ENCODE measurements at places on chromosomes 12 and 14.

GRCh38 chr12:86799616-86800015 lies 543.4 kb upstream of the MGAT4C start:
- DNase-seq = no peak

GRCh38 chr12:101703487-101703886 lies 6.0 kb downstream of the CHPT1 start:
- no peak for DNase-seq

DNA sequence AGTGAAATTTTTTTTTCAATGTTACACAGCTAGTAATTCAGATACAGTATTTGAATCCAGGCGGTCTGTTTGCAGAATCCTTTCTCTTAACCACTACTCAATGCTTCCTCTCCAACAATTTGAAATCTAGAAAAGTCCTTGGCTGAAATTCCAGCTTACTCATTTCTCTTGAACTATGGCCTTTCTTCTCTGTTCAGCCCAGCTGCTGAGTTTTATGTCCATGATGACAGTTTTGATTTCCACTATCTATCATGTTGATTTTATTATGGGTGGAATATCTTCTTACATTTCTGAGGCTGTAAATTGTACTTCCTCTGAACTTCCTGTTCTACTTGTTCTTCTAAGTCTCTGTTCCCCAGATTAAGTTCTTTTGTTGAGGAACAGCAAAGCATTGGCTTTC lies 315.3 kb downstream of the DIO2 start:
- peak; percentile 18 for DNase-seq

DNA sequence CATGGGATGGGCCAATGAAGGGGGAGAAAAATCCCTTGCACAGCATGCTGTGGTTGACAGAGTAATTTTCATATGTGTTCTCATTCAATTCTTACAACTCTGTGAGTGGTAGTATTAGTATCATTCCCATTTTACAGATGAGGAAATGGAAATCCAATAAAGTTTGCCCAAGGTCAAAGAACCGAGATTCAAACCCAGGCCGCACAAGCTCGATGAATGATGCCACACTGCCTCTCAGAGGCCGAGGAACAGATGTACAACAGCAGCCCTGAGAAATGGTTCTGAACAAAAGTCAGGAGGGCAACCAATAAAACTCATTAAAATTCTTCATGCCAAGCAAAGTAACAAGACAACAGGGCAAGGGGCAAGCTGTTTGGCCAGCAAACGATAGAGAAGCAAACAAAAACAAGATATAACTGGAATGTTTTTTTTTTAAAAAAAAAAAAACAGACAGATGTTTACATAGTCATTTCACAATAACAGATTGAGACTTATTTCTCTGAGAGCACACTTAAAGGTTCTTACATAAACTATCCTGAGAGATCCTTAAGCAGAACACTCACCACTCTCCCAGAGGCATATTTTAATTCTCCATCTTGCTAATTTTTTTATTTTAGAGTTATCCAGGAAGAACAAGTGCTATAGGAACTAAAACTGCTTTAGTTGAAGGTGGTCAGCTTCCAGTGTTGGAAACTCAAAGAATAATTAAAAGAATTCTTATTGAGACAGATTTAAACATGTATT lies 85.8 kb downstream of the EXOC5 start:
- peak; percentile 29 for DNase-seq

Data from mesenchymal stem cell (in vitro differentiated cells and primary cell).